ENCODE measurements at places on chromosomes 12 and 14.
A peak's percentile ranks its signal among the peaks of the same experiment; 100 is the strongest.

DNA sequence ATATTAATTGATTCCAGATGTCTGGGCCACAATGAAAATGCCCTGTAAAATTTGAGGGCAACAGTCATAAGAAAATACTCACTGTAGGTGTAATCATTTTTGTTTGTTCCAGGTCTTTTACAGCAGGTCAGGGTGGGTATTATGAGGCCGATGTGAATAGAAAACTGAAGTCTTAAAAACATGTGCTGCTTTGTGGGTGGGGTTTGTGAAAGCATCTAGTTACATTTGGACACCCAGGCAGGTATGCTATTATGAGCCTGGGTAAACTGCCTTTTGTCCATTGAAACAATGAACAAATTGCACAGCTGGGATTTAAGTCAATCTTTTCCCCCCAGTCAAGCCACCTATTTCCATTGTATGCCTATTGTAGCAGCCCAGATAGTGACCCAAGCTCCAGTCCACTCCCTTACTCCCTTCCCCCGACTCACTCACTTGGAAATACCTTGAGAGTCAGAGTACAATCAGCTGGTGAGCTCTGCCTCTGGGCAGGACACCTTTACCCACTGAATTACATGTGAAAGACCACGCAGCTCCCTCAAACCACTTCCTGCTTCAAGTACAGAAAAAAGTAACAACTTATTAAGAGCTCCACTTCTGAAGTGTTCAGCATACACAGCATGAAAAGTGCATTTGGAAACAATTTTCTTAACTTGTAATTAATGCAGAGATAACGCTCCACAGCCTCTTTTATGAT is 1.8 kb downstream of the IGF1 start:
- no peak for DNase-seq

GRCh38 chr12:56838621-56839488 is 75.7 kb downstream of the HSD17B6 start:
- DNase-seq: peak; percentile 45

- DNase-seq: no peak
These were observed 104.0 kb downstream of the VRK1 start for GRCh38 chr14:96901227-96901626.

GRCh38 chr12:97112136-97112535 is 205.1 kb downstream of the NEDD1 start:
- DNase-seq: no peak

DNA sequence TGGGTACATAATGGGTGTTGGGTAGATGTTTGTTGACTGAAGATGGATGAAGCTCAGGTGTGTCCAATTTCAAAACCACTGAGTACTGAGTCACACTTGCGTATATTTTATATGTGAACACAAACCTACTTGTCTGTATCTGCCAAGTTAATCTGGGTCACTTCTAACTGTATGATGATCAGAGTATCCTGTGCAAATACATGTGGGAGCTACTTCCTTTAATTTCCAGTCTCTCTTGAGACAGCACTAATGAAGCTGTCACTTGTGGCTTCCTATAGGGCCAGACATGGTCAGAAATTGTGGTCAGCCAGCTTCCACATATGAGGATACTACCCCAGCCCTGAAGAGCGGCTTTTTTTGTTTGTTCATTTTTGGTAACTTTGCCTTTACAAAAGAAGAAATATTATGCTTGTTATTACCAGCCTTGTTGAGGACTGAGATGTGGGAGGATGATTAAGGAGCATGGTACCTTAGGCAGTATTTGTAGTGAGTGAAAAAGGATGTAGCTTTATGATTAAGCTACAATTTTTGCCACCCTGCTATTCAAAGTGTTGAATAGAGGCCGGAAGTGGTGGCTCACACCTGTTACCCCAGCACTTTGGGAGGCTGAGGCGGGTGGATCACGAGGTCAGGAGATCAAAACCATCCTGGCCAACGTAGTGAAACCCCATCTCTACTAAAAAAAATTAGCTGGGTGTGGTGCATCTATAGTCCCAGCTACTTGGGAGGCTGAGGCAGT is 32.4 kb downstream of the PLXNC1 start:
- no peak for DNase-seq

- DNase-seq: peak; percentile 75
These were observed 8.1 kb downstream of the LRRC43 start for GRCh38 chr12:122190842-122191668.

- DNase-seq: peak; percentile 90
These were observed 8.5 kb upstream of the KRT75 start for GRCh38 chr12:52442600-52443061.

DNA sequence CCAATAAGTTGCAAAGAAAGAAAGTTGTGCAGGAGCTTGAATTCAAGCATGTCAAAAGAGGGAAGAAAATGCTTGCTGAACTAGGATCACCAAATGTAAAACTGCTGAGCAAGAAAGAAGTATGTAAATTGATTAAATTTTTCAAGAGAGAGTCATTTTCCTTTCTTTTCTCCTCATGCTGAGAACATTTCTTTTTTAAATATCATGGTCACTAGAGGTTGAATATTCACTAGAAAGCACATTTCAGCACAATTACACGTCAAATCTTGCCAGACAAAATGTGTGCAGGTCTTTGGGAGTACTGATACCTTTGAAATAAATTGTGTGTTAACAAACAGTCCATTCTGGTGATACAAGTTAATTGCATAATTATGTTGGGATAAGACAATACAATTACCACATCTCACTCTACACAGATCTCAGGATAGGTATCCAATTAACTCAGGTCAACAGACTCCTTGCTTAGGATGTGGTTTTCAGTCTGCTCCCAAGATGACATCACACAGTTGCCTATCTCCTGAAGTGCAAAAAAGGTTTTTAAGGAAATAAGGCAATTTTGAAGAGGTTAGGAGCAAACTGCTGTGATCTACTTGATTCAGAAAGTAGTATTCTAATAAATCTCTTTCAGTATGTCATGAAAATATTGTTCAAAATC is 862.2 kb downstream of the RPS29 start:
- DNase-seq: no peak

DNA sequence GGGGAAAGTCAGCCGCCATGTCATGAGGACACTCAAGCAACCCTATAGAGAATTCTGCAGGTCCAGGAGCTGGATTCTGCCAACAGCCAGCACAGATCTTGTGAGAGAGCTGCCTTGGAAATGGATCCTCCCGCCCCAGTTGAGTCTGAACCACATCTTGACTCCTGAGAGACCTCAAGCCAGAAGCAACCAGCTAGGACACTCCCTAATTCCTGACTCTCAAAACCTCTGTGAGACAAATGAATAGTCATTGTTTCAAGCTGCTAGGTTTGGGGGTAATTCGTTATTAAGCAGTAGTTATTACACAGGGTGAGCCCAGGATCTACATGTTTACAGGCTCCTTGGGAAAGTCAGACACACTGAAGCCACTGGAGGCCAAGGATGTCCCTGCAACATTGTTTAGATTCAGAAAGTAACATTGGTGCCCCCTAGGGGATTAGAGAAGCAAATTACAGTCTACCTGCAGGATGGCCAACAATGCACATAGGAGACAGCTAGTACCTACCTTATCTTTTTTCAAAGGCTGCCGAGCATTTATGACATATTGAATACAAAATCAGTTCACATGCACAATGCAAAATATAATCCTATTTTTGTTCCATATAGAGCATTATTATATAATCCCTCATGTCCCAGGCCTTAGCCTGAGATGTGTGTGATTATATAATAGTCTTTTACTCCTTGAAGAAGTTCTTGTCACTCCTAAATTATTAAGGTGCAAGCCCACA is 57.9 kb upstream of the FICD start:
- DNase-seq: peak; percentile 64

DNA sequence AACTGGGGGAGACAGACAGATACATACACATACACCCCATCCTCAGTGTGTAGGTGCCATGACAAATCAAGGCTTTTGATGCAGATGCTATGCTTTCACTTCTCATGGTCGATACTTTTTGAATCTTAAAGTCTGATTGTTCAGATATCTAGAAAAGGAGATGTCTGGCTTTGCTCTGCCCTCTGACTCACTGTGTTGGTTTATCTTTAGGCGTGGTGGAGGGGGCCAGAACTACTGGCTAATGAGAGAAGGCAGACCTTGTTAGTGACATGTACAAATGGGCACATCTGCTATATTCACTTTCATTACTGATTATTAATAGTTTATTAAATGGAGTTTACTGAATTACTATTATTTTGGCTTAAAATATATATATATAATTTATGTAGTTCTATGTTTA is 444.3 kb upstream of the RGS6 start:
- DNase-seq: no peak

DNA sequence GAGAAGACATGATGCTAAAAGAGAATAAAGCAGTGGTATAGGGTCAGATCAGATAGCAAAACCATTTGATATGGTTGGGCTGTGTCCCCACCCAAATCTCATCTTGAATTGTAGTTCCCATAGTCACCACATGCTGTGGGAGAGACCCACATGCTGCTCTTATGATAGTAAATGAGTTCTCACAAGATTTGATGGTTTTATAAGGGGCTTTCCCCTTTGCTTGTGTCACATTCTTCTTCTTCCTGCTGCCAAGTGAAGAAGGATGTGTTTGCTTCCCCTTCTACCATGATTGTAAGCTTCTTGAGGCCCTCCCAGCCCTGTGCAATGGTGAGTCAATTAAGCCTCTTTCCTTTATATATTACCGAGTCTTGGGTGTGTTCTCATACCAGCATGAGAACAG is 49.4 kb downstream of the SLC16A7 start:
- DNase-seq: no peak

DNA sequence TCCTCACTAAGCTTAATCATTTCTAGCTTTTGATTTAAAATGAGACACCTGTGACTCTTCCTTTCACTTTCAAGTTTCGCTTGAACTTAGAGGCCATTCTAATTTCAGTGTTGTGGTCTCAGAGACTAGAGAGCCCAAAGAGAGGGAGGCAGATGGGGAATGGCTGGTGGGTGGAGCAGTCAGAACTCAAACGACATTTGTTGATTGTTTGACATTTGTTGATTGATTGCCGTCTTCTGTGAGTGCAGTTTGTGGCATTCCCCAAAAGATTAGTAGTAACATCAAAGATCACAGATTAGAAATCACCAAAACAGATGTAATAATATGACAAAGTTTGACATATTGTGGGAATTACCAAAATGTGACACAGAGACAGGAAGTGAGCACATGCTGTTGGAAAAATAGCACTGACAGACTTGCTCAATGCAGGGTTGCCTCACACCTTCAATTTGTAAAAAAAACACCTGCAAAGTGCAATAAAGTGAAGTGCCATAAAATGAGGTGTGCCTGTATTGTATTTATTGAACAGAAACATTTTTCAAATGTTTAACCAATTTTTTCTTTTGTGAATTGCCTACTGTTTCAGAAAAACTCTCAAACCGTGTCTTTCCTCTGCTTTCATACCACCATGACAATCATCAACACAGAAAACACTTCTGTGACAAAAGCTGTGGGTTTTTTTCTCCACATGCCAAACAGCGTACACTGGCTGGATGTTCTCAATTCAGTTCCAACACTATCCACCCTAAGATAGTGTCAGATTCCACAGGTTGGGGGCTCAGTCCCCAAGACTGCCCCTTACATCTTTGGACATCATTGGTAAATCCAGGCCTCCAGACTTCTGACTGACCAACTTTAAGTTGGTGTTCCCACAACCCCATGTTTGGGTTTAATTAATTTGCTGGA is 376.3 kb upstream of the RGS6 start:
- DNase-seq: no peak

- DNase-seq: no peak
These were observed 88.3 kb downstream of the RIN3 start for GRCh38 chr14:92601757-92602417.

DNA sequence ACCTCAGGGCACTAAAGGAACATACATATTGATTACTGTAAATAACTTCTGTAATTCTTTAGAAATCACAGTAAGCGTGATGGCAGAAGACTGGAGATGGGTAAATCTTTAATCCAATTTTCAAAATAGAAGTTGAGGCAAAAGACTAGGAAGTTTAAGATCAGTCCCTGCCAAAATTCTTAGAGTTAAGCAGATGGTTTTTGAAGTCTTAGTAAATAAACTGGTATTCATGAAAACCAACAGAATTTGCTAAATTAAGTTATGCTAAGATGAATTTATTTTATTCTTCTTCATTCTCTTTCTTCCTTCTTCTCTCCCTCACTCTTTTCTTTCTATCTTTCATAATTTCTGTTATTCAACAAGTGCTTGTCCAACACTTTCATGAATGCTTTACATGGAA is 98.4 kb upstream of the GARIN6 start:
- DNase-seq: no peak

DNA sequence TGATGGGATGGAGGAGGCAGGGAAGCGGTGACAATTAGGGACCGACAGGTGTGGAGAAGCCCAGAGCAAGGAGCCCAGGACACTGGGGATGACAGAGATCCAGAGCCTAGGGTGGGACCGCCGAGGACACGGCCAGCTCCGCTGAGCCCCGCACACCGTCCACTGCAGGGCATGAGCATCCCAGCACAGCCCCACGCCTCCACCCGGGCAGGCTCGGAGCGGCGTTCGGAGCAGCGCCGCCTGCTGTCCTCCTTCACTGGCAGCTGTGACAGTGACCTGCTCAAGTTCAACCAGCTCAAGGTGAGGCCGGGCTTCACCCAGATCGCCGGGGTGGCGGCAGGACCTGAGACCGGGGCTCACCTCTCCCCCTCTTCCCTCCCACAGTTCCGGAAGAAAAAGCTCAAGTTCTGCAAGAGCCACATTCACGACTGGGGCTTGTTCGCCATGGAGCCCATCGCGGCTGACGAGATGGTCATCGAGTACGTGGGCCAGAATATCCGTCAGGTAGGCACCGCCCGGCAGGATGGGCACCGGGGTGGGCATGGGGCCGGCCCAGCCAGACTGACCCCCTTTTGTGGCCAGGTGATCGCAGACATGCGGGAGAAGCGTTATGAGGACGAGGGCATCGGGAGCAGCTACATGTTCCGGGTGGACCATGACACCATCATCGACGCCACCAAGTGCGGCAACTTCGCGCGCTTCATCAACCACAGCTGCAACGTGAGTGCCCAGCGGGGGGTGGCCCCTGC is 23.7 kb downstream of the SETD1B start:
- DNase-seq: no peak

- no peak for DNase-seq
These were observed 28.0 kb downstream of the PTPRB start for GRCh38 chr12:70609203-70609602.

- DNase-seq: peak; percentile 59
These were observed 90.3 kb downstream of the DDHD1 start for GRCh38 chr14:53062856-53063255.

DNA sequence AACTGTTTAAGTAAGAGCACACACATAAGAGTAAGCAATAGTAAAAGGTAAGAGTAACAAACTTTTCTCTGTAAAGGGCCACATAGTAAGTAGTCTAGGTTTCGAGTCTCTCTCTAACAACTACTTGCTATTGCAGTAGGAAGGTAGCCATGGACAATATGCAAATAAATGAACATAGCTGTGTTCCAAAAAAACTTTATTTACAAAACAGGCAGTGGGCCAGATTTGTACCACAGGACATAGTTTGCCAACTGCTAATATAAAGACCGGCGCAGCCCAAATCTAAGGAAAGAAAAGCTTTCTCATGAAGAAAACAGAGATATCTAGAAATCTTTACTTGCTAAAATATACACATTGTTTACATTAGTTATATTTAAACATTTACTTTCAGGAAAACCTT is 239.0 kb upstream of the EGLN3 start:
- DNase-seq: no peak

GRCh38 chr14:94217116-94217515 is 43.0 kb downstream of the PPP4R4 start:
- no peak for DNase-seq

- no peak for DNase-seq
These were observed 71.9 kb downstream of the RESF1 start for GRCh38 chr12:32031109-32031508.

GRCh38 chr14:61481701-61482100 is 160.3 kb downstream of the PRKCH start:
- DNase-seq: no peak

- peak; percentile 88 for DNase-seq
These were observed 33.9 kb upstream of the CDK17 start for GRCh38 chr12:96434107-96434506.

- no peak for DNase-seq
These were observed 3.6 kb upstream of the BRMS1L start for GRCh38 chr14:35822501-35822900.

Measured in cardiac fibroblast (primary cell).